ENCODE measurements at places on chromosomes 4 and X. TPM values are rescaled to one million over a fixed set of nuclear protein-coding genes. Genes with fewer than 3 reads are reported as not detected.

The SORCS2 gene
- 0.04 TPM for total RNA-seq

The LINC00632 gene
- 3.3 TPM for total RNA-seq

The SUPT20HL1 gene
- 0.71 TPM for total RNA-seq

The GUCY1B1 gene
- not detected for total RNA-seq

The EMD gene
- total RNA-seq, result 87.5 TPM

DNA sequence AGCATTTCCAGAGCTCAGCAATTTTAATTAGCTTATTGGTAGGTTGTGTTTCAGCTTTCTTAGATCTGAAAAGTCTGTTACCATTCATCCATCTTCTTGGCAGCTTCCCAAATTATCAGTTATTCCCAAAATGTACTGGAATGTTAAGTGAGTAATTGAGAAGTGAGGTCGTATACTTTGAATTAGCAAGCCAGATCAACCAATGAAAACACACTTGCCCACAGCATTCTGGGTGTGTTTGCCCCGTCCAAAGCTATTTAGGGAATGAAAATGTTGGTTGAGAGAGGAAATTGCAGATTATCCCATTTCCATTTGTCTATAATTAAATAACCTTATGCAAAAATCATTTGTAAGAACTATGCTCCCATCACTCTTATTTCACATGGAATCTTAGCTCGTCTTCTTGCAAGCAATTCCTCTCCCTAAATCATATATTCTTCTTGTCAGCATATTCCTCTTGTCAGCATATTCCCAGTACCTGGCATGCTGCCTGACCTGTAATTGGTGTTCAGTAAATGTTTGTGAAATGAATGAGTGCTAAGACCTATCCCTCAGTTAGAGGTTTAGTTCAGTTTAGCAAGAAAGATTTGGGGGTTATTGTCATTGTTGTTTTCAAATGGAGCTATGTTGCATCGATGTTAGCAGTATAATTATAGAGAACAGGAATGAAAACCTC is 23.3 kb upstream of the ANTXR2 start:
- no peak for ATAC-seq

- no peak for ATAC-seq
These were observed 290.6 kb upstream of the TAPT1 start for GRCh38 chr4:16516796-16517439.

- no peak for ATAC-seq
These were observed 1055.2 kb upstream of the FTHL17 start for GRCh38 chrX:32126997-32127396.

- ATAC-seq, result no peak
These were observed 55.9 kb downstream of the FHDC1 start for GRCh38 chr4:152992027-152992426.

- no peak for ATAC-seq
These were observed 131.8 kb upstream of the ENPEP start for GRCh38 chr4:110344165-110344564.

- no peak for ATAC-seq
These were observed 227.6 kb downstream of the NR3C2 start for GRCh38 chr4:148214529-148215166.

- no peak for ATAC-seq
These were observed 92.0 kb downstream of the TMEM144 start for GRCh38 chr4:158302076-158302866.

- ATAC-seq, result no peak
These were observed 199.2 kb downstream of the EDA start for GRCh38 chrX:69815063-69815462.

- no peak for ATAC-seq
These were observed 177.4 kb downstream of the DCHS2 start for GRCh38 chr4:154314248-154314647.

DNA sequence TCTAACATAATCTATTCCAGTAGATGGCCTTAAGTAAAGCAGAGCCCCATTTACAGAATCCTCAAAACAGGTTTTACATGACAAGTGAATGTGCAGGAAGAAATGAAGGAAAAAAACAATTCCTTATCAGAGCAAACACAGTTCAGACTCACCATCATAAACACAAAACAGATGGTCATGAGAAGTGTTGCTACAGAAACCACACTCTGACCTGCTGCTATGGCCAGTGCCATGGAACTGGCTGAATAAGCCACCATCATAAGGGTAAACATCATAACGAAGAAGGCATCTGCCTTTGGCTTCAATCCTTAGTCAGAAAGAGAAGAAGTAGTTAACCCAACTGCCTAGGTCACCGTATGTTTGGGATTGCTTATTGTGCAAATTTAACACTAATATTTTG is 61.1 kb downstream of the ABCG2 start:
- no peak for ATAC-seq

DNA sequence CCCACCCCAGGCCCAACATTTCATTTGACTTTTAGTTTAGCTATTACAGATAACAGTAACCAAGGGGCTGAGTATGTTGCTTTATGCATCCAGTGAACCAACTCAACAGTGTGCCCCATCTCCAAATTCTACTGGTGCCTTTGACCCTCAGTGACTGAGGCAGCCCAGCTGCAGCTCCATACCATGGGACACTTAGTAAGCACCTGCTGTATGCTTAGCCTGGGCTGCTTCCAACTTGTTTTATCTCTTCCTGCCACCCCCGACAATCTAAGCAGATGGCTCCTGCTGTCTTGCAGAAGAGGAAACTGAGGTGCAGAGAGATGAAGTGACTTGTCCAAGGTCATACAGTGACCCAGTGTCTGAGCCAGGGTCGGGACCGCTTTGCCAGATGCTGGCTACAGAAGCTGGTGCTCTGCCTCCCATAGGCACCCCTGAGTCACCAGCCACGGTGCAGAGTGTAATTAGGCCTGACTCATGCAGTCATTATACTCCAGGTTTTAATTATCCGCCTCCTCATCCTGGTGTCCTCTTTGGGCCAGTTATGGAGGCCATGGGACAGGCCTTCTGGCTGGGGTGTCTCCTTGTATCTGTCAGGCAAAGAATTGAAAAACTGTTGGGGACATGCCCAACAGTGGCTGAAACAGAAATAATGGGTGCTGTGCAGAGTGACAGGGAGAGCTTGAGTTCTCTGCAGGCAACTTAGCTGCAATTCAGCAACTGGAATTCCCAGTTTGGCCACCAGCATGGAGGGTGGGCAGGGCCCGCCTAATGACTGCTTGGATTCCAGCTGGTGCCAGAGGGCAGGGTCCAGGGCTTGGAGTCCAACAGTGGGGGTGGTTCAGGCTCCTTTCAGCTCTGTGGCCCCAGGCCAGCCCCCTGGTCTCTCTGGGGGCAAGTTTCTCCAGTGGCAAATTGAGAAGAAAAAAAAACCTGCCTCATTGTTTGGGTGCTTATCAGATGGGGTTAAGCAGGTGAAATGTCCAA is 8.2 kb upstream of the GPR78 start:
- no peak for ATAC-seq

DNA sequence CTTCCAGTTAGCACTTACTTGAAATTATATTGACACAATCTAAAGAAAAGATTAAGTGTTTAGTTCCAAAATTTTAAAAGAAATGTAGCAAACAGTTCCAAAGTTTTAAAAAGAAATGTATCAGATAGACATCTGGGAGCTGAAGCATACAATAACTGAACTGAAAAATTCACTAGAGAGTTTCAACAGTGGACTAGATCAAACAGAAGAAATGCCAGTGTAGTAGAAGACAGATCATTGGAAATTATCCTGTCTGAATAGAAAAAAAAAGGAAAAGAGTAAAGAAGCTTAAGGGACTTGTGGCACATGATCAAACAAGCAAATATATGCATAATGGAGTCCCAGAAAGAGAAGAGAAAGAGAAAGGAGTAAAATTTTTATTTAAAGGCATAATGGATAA is 261.4 kb downstream of the LAS1L start:
- no peak for ATAC-seq

GRCh38 chrX:40422021-40422420 is 158.7 kb upstream of the ATP6AP2 start:
- ATAC-seq, result no peak
